Breast epithelium (tissue), 4 donors: ENCODE measurements at places on chromosomes 7 and 10. TPM values are rescaled to one million over a fixed set of nuclear protein-coding genes. Genes with fewer than 3 reads are reported as not detected.

The NOLC1 gene
- total RNA-seq, result 82.8 TPM

The COL28A1 gene
- 5.7 TPM for total RNA-seq

The ABCB1 gene
- total RNA-seq, result 12.8 TPM

The GATA3 gene
- total RNA-seq, result 28.2 TPM

The NAT16 gene
- not detected for total RNA-seq

The COBL gene
- total RNA-seq, result 37.3 TPM

The WASHC2C gene
- total RNA-seq, result 49.4 TPM

The ST8SIA6 gene
- 1.3 TPM for total RNA-seq
